ENCODE measurements at places on chromosomes 4 and X. TPM values are rescaled to one million over a fixed set of nuclear protein-coding genes. Genes with fewer than 3 reads are reported as not detected.

Gene VCX
- not detected for total RNA-seq

Gene NDST3
- not detected for total RNA-seq

Gene SSX3
- not detected for total RNA-seq

Gene PCSK1N
- 0.72 TPM for total RNA-seq

Gene CLNK
- total RNA-seq = not detected

Gene RAB40AL
- total RNA-seq = not detected

Gene TRIM75
- total RNA-seq = not detected

Gene ZXDA
- total RNA-seq = 3.3 TPM

Gene ANTXR2
- 5.6 TPM for total RNA-seq

Gene PPP2R2C
- total RNA-seq = 3.3 TPM

Data from MG63 (cell line).